ENCODE measurements at places on chromosomes 6 and 20.

DNA sequence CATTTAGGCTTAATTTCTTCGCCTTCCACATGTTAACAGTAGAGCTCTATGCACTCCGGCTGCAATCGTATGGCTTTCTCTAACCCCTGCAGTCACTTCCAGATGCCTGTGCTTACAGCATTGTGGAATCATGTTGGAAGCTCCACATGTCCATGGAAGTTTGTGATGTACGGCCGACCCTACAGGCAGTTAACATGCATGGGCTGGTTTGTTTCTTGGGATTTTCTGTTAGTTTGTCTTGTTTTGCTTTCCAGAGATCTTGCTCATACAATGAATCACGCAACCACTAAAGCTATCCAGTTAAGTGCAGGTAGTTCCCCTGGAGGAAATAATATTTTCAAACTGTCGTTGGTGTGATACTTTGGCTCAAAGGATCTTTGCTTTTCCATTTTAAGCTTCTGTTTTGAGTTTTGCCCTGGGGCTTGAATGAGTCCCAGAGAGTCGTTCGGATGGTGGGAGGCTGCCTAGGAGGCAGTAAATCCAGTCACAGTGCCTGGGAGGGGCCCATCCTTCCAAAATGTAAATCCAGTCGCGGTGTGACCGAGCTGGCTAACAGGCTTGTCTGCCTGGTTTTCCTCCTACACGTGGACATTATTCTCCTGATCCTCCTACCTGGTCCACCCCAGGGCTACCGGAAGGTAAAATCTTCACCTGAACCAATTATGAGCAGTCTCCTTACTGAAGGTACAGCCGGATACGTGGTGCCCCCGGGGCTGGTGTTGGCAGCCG lies 225.9 kb downstream of the SMOC2 start:
- DNase-seq, result no peak

GRCh38 chr6:16932920-16933319 lies 168.9 kb upstream of the STMND1 start:
- DNase-seq, result no peak

- no peak for DNase-seq
Observed at GRCh38 chr6:145887969-145888368, 73.4 kb upstream of the FBXO30 start.

DNA sequence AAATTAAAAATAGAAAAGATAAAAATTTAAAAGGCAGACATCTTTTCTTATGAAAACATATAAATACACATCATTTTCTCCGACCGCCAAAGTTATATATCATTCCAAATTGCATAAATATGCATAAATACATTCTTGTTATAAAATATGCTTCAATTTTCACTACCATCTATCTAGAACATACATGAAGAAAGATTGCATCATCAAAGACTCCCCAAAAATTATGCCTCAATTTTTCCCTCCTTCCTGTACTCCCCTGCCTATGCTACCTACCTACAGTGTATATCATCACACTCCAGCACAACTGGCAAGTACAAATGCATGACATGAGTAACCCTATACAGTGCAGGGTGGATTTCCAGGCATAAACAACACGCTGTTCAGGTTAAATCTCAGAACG lies 49.9 kb upstream of the TENT5A start:
- DNase-seq, result no peak

- no peak for DNase-seq
Observed at GRCh38 chr20:62766071-62766450, 30.2 kb upstream of the MRGBP start.

- no peak for DNase-seq
Observed at GRCh38 chr20:44601236-44601671, 18.9 kb downstream of the PKIG start.

DNA sequence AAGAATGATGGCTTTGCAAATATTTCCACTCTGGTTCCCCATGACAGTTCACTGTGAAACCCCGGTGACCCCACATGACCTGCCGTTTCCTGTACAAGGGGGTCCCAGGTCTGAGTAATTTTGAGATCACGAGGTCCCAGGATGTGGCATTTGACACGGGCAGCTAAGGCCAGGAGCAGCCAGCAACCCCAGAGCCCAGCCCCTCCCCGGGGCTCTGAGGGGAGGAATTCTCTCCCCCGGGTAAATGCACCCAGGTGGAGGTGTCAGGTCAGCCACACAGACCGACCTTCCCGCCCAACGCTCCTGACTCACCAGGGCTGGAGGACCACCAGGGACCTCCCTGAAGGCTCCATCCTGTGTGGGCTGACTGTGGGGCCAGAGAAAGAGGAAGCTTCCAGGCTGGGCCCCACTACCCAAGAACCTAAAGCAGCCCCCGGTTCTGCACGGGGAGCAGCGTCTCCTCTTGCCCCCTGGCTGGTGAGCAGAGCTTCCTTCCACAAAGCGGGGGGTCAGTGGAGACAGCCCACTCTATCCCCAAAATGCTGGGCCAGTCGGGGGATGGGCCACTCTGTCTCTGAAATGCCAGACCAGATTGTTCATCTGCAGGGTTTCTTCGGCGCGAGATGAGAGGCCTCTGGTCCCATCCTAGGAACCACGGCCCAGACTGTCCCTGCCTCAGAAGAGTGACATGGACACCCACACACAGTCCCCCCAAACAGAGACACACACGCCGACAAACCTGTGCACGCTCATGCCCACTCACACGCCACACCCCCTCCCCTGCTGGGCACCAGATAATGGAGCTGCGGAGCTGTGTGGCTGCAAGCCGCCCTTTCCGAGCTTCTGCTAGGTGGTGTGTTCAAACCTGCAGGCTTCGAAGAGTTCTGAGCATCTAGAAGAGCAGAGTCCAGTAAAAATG lies 23.4 kb upstream of the SLCO4A1 start:
- peak; percentile 30 for DNase-seq

DNA sequence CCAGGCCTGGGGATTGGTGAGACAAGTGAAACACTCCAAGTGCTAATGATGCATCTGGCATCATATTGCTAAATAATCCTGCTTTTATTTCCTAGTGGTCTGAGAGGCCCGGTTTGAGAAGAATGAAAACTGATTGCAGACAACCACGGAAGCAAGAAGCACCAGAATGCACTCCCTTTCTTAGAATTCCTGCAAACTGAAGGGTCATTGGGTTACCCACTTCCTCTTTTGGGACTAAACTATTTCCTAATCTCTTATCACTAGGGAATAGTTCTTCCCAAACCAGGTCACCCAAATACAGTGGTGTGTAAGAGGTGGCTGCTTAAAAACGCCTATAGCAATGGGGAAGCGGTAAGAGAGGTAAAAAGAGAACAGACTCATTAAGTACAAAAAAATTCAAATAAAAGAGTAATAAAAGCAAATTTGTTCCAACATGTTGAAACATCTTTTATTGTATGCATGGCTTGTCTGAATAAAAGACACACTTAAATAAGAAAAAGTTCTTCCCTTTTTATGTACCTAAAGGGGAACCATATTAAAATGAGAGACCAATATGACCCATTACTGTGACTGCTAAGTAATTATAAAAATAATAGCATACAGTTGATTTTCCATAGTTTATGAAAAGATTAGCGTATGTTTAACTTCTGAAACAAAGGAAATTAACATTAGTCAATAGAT lies 125.8 kb downstream of the MYB start:
- DNase-seq, result no peak

GRCh38 chr6:42708096-42708495 lies 14.3 kb downstream of the PRPH2 start:
- no peak for DNase-seq

DNA sequence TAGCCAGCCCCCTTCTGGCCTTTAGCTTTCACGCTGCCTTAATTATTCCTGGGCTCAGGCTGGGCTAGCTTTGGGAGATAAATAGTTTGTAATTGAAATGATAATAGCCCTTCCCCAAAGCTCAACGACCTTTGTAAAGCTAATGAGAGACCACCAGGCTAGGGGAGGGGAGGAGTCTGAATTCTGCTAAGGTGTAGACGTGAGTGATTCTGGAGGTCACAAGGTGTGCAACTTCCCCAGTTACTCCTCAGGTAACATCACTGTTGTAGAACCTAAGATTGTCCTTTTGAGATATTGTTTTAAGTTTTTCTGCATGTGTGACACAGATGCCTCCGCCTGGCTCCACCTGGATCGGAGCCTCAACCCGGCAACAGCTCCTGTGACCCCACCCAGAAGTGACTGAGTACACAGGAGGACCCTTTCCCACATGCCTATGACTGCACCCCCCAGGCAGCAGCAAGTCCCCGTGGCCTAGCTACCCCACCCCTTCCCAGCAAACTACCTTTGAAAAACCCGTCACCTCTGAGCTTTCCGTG lies 5.8 kb upstream of the GPR31 start:
- DNase-seq, result peak; percentile 63

GRCh38 chr6:153135681-153136080 lies 4.6 kb upstream of the RGS17 start:
- no peak for DNase-seq

DNA sequence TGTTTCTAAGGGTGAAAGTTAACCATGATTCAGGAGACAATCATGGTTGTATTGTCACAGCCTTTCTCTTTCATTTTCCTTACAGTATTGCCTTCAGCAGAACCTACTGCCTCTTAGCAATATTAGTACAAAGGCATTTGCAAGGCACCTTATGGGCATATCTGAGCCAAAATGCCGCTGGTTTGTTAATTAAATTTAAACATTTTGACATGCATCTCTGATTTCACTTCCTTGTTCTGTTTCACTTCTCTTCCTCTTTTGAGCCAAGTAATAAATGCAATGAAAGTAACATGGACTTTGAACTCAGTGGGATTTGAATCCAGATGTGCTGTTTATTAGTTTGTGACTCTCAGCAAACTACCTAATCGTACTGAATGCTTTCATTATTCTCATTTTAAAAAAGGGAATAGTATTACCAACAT lies 467.4 kb upstream of the CITED2 start:
- no peak for DNase-seq

GRCh38 chr6:28537065-28537464 lies 11.4 kb downstream of the GPX5 start:
- DNase-seq, result peak; percentile 30

- no peak for DNase-seq
Observed at GRCh38 chr6:121330516-121330915, 3.8 kb downstream of the TBC1D32 start.

DNA sequence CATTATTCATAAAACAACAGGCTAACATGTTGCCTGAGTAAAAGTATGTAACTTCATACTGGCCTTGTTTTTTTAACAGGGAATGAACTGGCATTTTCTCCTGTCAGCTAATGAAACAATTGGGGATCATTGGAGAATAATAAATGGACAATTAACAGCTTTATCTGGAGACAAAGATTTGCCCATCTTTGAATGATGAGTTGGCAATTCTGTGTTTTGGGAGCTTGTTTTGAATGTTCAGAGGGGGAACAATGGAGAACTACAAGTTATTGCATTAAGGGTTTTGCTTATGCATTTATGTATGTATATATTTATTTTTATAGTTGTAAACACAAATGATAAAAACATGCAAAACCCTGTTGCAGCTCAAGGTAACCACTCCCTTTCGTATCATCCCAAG lies 150.3 kb downstream of the CBLN4 start:
- no peak for DNase-seq

DNA sequence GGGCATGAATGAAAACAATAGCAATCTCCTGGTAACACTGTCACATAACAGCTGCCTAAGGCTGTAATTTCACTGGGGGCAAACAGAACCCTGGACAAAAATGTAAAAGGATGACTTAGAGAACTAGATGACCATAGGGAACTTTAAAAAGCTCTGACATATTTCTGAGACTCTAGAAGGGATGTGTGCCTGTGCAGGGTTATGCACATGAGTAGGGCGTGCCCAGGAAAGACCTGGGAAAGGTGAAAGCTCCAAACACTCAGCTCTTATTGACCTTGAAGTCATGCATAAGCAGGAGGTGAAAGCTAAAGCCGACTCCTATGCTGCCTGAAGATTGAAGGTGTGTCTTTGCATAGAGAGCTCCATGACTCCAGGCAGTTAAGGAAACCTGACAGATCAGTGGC lies 118.4 kb upstream of the BTBD3 start:
- no peak for DNase-seq

DNA sequence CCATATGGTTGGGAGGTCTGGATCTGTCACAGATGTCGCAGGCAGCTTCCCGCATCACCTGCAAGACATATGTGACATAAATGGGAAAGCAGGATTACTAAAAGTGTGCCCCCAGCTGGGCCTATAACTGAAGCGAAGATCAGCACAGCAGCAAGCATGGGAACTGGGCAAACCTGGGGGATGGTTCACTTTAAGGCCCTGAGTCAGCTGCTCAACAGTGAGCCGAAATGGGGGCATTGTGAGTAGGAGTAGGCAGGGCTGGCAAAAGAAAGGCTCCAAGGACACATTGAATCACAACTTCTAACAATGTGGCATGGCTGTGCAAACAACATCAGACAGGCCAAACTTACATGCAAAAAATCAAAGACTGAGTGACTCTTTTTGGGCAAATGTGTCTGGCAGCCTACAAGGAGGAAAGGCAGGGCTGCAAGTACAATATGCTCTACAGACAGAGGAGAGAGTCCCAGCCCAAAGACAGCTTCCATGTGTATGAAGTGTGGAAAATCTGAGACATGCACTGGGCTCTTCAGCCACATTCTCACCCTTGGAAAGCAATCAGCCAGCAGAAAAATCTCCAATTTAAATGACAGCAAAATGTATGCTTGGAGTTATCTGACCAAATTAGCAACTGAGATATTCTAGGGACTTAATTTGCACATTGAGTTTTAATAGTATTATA lies 531.0 kb upstream of the MMS22L start:
- peak; percentile 12 for DNase-seq

GRCh38 chr6:152948150-152948768 lies 34.6 kb downstream of the FBXO5 start:
- no peak for DNase-seq

DNA sequence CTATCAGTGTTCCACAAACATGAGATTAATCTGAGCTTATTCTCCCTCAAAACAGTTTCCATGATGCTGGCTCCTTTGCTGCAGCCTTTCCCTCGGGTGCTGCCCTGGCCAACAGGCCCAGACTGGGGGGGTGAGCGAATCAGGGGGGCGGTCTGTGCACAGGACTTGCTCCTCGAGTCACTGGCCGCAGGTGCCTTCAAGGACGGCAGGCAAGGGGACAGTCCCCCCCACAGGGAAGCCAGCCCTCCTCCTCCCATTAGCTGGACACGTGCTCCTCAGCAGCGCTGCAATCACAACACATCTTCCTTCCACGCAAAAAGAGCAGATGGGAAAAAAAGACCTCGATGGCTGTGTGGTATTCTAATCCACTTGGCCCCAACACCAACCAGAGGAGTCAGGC lies 10.0 kb downstream of the YTHDF1 start:
- DNase-seq, result no peak

DNA sequence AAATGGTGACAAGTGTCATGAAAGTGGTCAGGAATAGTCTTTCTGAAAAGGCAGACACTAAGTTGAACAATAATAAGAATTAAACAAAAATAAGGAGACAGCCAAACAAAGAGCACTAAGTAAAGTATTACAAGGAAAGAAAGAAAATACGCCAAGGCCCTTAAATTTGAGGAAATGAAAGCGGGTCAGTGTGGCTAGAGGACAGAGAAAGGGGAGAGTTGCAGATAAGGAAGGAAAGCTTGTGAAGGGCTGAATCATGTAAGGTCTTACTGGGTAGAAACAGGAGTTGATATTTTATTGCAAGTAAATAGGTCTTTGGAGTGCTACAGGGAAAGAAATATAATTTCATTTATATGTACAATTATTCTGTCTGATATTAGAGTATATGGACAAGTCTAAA lies 732.1 kb downstream of the EPHA7 start:
- no peak for DNase-seq

Measured in WTC11 (cell line).